Osteocyte (in vitro differentiated cells): ENCODE measurements at places on chromosomes 16 and 17. TPM values are rescaled to one million over a fixed set of nuclear protein-coding genes. Genes with fewer than 3 reads are reported as not detected.

- no peak overlapping the region for H3K4me3 ChIP-seq
- no peak for DNase-seq
- H3K36me3 ChIP-seq, result peaks cover 56% of the 10 kb centered on the region
- peaks cover 3% of the 10 kb centered on the region for H3K4me1 ChIP-seq
Measured at GRCh38 chr17:82816358-82816757, 23.5 kb downstream of the ZNF750 start.

DNA sequence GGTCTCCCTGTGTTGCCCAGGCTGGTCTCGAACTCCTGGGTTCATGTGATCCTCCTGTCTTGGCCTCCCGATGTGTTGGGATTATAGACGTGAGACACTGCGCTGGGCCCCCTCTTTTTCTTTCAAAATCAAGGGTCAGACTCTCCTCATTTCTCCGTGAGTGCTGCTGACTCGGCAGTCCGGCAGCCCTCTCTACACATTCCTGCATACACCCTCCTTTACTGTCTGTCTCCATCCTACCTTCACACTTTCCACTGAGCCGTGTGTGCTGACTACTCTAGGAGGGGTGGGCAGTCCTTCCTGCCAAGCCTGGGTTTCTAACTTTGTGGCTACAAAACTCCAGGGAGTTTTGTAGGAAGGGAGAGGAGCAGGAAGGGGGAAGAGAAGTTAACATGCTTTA, 195.2 kb downstream of the PARN start:
- no peaks in the 10 kb centered on the region for H3K27me3 ChIP-seq
- no peak overlapping the region for H3K4me3 ChIP-seq
- H3K36me3 ChIP-seq, result peaks cover 19% of the 10 kb centered on the region
- H3K27ac ChIP-seq, result no peak overlapping the region

DNA sequence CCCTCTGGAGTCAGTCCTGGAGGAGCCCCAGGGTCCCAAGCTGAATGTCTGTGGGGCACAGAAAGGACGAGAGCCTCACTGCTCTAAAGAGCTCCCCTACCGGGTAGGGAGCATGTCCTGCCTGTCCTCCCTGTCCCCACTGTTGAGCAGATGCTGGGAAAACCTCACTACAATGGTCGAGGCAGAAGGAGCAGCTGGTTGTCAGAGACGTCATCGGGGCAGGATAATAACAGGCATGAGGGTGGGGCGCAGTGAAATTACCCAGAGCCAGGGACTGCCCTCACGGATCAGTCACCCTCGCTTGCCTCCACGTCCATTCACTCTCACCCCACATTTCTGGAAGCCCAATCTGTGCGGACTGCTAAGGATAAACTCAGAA, 538 bp downstream of the TM4SF5 start:
- no peaks in the 10 kb centered on the region for H3K36me3 ChIP-seq
- no peak for DNase-seq
- H3K4me3 ChIP-seq, result no peak overlapping the region
- no peak overlapping the region for H3K27ac ChIP-seq

DNA sequence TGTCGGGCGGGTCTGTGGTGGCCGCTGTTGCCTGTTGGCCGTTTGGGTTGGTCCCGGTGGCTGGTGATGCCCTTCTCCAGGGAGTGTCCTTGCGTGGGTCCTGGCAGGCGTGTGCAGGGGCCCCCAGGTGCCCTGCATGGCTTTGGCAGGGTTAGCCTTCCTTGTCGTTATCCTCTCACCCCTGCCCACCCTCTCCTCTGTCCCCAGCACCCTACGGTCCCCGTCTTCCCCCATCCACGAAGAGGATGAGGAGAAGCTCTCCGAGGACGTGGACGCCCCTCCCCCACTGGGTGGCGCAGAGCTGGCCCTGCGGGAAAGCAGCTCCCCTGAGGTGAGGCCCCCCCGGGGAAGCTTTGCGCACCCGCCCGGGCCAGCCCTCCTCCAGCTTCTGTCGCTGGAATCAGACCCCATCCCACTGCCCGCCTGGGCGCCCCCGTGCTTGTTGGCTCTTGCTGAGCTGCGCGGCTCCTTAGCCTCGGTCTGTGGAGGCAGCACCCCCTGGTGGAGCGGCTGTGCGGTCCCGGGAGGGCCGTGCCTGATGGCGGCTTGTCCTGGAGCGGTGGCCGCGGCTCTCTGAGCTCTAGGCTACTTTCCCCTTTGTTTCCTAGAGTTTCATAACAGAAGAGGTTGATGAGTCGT, 10.6 kb upstream of the NUDT16L1 start:
- H3K4me1 ChIP-seq, result no peaks in the 10 kb centered on the region
- H3K4me3 ChIP-seq, result no peak overlapping the region
- no peaks in the 10 kb centered on the region for H3K27me3 ChIP-seq
- no peak overlapping the region for H3K27ac ChIP-seq
- DNase-seq, result no peak
- H3K36me3 ChIP-seq, result peaks cover 20% of the 10 kb centered on the region

GRCh38 chr17:70901870-70902269, 732.5 kb downstream of the KCNJ2 start:
- no peaks in the 10 kb centered on the region for H3K36me3 ChIP-seq
- peaks cover 21% of the 10 kb centered on the region for H3K4me1 ChIP-seq
- H3K27ac ChIP-seq, result no peak overlapping the region

DNA sequence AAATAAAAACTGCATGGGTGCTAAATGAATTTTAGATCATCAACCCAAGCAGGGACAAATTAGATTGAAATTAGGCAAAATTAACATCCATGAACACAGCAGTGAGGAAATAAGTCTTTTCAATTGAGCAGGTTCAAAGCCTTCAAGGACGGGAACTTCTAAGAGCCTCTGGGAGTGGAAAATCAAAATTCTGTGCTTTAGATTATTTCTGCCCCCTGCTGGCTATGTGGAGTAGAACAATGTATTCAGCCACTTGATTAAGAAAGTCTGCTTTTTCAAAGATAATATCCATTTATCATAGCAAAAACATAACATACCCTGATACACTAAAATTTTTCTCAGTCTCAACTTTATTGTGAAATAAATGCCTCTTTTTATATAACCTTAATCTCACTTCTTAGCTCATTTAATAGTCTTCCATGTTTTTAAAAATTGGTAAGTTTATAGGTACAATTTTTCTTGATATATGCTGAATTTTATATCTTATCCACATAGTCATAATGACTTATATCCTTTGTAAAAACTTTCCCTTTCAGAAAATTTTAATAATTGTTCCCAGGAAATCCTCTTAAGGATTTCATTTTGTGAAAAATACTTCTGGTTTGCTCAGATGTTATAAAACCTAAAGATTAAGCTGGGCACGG, 28.1 kb upstream of the NOL11 start:
- H3K27ac ChIP-seq, result no peak overlapping the region
- no peak for DNase-seq
- H3K27me3 ChIP-seq, result no peaks in the 10 kb centered on the region
- H3K4me1 ChIP-seq, result no peaks in the 10 kb centered on the region
- peaks cover 14% of the 10 kb centered on the region for H3K36me3 ChIP-seq

GRCh38 chr17:51083981-51084380, 36.7 kb downstream of the SPAG9 start:
- no peaks in the 10 kb centered on the region for H3K27me3 ChIP-seq
- H3K27ac ChIP-seq, result no peak overlapping the region
- peaks cover 20% of the 10 kb centered on the region for H3K4me1 ChIP-seq

GRCh38 chr17:1907909-1908698, 78.3 kb downstream of the RPA1 start:
- peaks cover 11% of the 10 kb centered on the region for H3K4me1 ChIP-seq
- H3K36me3 ChIP-seq, result no peaks in the 10 kb centered on the region
- no peak overlapping the region for H3K27ac ChIP-seq
- no peak for DNase-seq

- no peak for DNase-seq
- peaks cover 14% of the 10 kb centered on the region for H3K4me1 ChIP-seq
- no peaks in the 10 kb centered on the region for H3K27me3 ChIP-seq
- H3K27ac ChIP-seq, result no peak overlapping the region
- H3K36me3 ChIP-seq, result no peaks in the 10 kb centered on the region
Measured at GRCh38 chr17:2854143-2855055, 58.2 kb downstream of the RAP1GAP2 start.

- no peaks in the 10 kb centered on the region for H3K27me3 ChIP-seq
- no peak overlapping the region for H3K4me3 ChIP-seq
- H3K4me1 ChIP-seq, result no peaks in the 10 kb centered on the region
- peaks cover 45% of the 10 kb centered on the region for H3K36me3 ChIP-seq
- no peak for DNase-seq
Measured at GRCh38 chr17:28616281-28616680, 2.3 kb upstream of the RSKR start.

DNA sequence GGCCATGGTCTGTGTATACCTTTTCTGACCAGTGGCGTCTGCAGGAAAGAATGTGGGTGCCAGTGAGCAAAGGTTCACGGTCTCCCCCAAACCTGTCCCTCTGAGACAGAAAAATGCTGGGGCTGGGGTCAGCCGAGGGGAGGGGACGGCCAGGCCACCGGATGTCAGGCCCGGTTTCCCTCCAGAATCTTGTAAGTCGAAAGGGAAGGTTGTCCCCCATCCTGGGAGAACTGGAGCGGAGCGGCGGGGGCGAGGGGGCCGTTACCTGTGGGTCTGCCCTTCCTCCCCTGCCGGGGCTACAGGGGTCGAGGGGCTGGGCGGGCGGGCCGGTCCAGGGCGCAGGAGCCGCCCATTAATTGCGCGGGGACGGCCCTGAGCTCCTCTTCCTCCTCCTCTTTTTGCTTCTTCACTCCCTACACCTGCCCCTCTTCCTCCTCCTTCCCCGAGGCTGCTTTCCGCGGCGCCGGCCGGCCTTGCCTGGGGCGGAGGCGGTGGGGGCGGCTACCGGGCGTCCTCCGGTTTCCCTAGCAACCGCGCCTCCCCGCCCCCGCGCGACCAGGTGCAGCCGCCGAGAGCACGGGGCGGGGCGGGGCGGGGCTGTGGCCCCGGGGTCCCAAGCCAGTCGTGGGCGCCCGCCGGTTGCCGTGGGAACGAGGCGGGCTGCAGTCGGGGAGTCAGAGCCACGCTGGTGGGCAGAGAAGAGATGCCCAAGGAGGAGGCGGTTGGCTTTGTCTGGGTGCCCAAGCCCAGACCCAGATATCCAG, at the start of gene MARCHF10:
MARCHF10 (minus strand) TSS at position 503 of the 764 bp plus-strand sequence. CDS start 6,579 bp downstream, outside the sequence.
- H3K27ac ChIP-seq, result no peak within 1 kb of the TSS
- no peaks in the 10 kb centered on the region for H3K27me3 ChIP-seq
- H3K4me3 ChIP-seq, result peak within 1 kb of the TSS; percentile 24
- DNase-seq, result peak; percentile 76

- no peak for DNase-seq
- no peak overlapping the region for H3K27ac ChIP-seq
- no peak overlapping the region for H3K4me3 ChIP-seq
- no peaks in the 10 kb centered on the region for H3K4me1 ChIP-seq
- no peaks in the 10 kb centered on the region for H3K36me3 ChIP-seq
- H3K27me3 ChIP-seq, result peaks cover 14% of the 10 kb centered on the region
Measured at GRCh38 chr17:42167807-42168206, 13.0 kb upstream of the RAB5C start.

GRCh38 chr16:20302389-20302788, 24.9 kb downstream of the GP2 start:
- H3K4me3 ChIP-seq, result no peak overlapping the region
- H3K4me1 ChIP-seq, result no peaks in the 10 kb centered on the region
- no peaks in the 10 kb centered on the region for H3K27me3 ChIP-seq
- H3K36me3 ChIP-seq, result no peaks in the 10 kb centered on the region
- DNase-seq, result no peak

GRCh38 chr16:3444032-3444388, 530 bp downstream of the NAA60 start:
- H3K36me3 ChIP-seq, result peaks cover 15% of the 10 kb centered on the region
- H3K27ac ChIP-seq, result peak overlapping the region; percentile 93
- H3K4me3 ChIP-seq, result peak overlapping the region; percentile 96
- H3K4me1 ChIP-seq, result peaks cover 5% of the 10 kb centered on the region
- H3K27me3 ChIP-seq, result peaks cover 3% of the 10 kb centered on the region

- H3K27ac ChIP-seq, result no peak overlapping the region
- no peaks in the 10 kb centered on the region for H3K36me3 ChIP-seq
- no peak for DNase-seq
- no peak overlapping the region for H3K4me3 ChIP-seq
- H3K4me1 ChIP-seq, result no peaks in the 10 kb centered on the region
Measured at GRCh38 chr17:83061586-83061985, 17.8 kb upstream of the METRNL start.

GRCh38 chr16:86942151-86943051, 364.1 kb downstream of the FOXL1 start:
- no peak for DNase-seq
- no peaks in the 10 kb centered on the region for H3K27me3 ChIP-seq
- peak overlapping the region; percentile 88 for H3K27ac ChIP-seq
- H3K36me3 ChIP-seq, result no peaks in the 10 kb centered on the region
- no peak overlapping the region for H3K4me3 ChIP-seq

DNA sequence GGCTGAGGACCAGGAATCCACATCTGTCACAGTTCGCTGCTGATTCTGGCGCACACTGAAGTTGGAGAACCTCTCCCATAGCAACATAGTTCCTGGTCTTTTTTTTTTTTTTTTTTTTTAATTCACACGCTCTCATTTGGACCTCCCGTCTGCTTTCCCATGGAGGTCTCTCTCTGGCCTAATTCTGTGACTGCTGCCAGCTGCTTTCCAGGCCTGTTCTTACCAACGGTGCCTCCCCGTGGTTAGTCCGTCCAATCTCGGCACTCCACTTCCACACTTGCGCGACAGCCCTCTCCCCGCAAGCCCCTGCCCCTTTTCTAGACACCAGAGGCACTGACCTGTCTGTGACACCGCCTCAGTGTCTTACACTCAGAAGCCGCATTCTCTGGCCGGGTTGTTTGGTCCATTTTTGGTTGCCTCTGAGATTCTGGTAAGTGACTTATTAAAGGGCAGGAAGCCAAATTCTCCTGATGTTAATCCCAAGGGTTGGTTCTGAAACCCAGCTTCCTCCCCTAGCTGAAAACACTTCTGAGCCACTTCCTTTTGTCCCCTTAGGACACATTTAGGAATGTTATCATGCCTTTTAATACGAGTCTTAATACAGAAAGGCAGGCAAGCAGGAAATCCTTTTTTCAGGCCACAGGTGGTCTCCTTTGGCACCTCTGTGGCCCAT, 1.1 kb upstream of the AKTIP start:
- peak overlapping the region; percentile 88 for H3K4me3 ChIP-seq
- no peak for DNase-seq
- peak overlapping the region; percentile 94 for H3K27ac ChIP-seq
- H3K36me3 ChIP-seq, result peaks cover 5% of the 10 kb centered on the region
- H3K4me1 ChIP-seq, result peaks cover 28% of the 10 kb centered on the region

- no peaks in the 10 kb centered on the region for H3K36me3 ChIP-seq
- no peak for DNase-seq
- H3K4me3 ChIP-seq, result peak overlapping the region; percentile 6
- H3K4me1 ChIP-seq, result peaks cover 50% of the 10 kb centered on the region
- H3K27ac ChIP-seq, result peak overlapping the region; percentile 50
- no peaks in the 10 kb centered on the region for H3K27me3 ChIP-seq
Measured at GRCh38 chr17:41627316-41628072, 3.1 kb upstream of the KRT17 start.

The CCL3 gene
- total RNA-seq, result not detected in 2 replicates

The CES1 gene
- total RNA-seq, result not detected in 2 replicates

The PPY gene
- not detected in 2 replicates for total RNA-seq

The CPHXL2 gene
- not detected in 2 replicates for total RNA-seq

The DPEP1 gene
- total RNA-seq, result not detected in 2 replicates

The CBX2 gene
- 9.9 and 12.7 TPM in 2 replicates for total RNA-seq

The ENPP7 gene
- not detected in 2 replicates for total RNA-seq

The HOXB5 gene
- total RNA-seq, result not detected in 2 replicates
